ENCODE measurements at places on chromosomes 16 and 17.

- DNase-seq = no peak
Measured at GRCh38 chr16:67445126-67445426, 14.2 kb downstream of the HSD11B2 start.

- no peak for DNase-seq
Measured at GRCh38 chr17:50532452-50533024, at the start of gene EPN3. Gene EPN3 (plus strand): TSS chr17:50532735. CDS start chr17:50536557, 3,822 bp downstream.

- DNase-seq = no peak
Measured at GRCh38 chr17:56011406-56012131, 141.7 kb upstream of the ANKFN1 start.

DNA sequence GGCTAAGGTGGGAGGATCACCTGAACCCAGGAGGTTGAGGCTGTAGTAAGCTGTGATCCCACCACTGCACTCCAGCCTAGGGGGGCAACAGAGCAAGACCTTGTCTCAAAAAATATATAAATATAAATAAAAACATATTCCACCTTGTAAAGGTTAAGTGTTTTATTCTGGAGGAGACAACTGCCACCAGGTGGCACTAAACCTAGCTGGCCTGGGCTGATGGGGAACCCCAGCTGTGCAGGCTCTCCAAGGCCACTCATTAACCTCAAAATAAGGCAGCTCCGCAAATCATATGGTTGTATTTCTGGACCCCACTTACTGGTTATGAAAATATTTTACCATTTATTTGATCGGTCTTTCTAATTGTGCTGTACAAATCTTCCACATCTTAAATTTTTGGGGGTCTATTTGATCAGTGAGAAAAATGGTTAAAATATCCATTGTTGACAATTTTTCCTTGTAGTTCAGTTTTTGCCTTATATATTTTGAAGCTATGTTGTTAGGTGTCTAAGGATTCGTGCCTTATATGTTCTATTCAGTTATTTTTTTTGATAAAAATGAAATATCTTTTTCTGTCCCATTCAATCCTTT is 8.5 kb upstream of the ICAM2 start:
- peak; percentile 27 for DNase-seq

GRCh38 chr16:88939972-88940861 is 36.8 kb downstream of the CBFA2T3 start:
- DNase-seq = no peak

- no peak for DNase-seq
Measured at GRCh38 chr17:55303701-55304145, 39.0 kb downstream of the HLF start.

GRCh38 chr16:72481419-72481818 is 309.5 kb upstream of the PMFBP1 start:
- no peak for DNase-seq

GRCh38 chr17:45230410-45230786 is 8.7 kb downstream of the FMNL1 start:
- DNase-seq = no peak
